ENCODE measurements at places on chromosomes 6 and 20.
A peak's percentile ranks its signal among the peaks of the same experiment; 100 is the strongest.

DNA sequence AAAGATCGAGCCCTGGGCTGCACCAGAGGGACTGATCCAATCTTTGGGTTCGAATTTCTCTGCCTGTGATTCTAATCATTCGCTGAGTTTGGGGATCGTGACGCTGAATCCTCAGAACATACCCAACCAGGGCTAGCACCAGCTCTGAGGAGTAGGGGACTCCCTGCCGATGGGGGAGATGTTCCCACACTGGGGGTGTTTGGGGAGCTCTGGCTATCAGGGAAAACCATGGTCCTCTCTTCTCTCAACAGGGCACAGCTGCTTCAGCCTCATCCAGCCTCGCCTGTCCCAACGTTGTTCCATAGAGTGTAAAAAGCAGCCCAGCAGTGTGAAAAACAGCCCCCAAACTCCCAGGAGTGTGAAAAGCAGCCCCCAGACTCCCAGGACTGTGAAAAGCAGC is 136.6 kb downstream of the ANKRD60 start:
- no peak for DNase-seq

DNA sequence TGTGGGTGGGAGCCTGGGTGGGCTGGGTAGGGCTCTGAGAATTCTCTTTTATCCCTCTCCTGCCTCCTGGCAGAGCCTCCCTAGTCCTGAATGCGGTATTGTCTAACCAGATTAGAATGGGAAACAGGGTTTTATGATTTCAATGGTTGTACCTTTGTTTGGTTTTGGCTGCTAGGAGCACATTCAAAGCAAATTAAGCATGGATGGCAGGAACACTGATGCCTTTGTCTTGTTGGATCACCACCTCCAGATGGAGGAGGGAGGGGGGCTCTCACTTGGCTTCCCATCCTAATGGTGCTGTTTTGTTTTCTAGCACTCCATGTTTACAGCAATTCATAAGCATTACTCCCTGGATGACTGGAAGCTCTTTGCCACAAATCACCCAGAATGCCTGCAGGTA is 11.6 kb downstream of the GMPR start:
- no peak for DNase-seq

DNA sequence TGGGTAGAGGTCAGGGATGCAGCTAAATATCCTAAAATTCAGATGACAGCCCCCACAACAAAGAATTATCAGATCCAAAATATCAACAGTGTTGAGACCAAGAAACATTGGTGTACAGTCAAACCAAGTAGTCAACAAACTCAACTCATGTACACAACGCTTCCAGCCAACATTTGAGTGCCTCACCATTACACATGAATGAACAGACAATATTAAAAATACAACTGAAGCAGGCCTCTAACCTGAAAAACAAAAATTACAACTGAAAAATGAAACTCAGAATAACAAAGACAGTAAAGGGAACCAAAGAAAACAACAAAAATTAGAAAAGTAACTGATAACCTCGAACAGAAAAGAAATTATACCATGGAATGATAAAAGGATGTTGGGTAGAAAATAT is 46.2 kb downstream of the HACE1 start:
- DNase-seq = no peak

GRCh38 chr20:36969051-36969450 is 17.5 kb upstream of the SAMHD1 start:
- DNase-seq = no peak

DNA sequence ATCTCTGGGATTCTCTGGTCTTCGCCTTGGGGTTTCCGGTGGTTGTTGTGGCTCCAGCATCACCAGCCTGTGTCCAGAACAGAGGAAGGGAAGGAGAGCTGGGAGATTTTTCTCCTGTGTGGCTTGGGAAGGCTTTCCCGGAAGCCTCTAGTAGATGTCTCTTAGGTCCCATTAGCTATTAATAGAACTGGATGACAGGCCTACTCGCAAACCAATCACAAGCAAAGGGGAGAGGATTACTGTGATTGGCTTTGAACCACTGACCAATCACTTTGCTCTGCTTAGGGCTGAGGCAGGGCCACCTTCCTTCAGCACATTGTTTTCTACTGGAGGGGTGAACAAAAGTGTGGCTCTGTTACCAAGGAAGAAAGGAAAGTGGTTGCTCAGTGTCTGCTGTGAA is 203.4 kb upstream of the SULF2 start:
- DNase-seq = no peak

DNA sequence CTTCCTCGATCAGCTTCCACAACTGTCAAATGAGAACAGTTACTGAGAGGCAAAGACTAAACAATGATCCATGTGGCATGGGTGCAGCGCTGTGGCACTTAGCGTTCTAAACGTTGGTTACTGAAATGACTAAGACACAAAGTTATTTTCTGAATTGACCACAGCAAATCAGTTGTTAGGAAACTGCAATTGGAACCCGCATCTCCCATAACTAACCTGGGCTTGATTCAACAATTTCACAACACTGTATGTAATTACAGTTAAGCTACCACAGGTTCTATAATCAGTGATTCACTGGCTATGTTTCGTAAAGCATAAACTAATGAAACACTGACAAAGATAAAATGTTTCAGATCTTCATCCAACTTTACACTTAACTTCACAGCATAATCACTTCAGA is 12.5 kb downstream of the WDR27 start:
- no peak for DNase-seq

DNA sequence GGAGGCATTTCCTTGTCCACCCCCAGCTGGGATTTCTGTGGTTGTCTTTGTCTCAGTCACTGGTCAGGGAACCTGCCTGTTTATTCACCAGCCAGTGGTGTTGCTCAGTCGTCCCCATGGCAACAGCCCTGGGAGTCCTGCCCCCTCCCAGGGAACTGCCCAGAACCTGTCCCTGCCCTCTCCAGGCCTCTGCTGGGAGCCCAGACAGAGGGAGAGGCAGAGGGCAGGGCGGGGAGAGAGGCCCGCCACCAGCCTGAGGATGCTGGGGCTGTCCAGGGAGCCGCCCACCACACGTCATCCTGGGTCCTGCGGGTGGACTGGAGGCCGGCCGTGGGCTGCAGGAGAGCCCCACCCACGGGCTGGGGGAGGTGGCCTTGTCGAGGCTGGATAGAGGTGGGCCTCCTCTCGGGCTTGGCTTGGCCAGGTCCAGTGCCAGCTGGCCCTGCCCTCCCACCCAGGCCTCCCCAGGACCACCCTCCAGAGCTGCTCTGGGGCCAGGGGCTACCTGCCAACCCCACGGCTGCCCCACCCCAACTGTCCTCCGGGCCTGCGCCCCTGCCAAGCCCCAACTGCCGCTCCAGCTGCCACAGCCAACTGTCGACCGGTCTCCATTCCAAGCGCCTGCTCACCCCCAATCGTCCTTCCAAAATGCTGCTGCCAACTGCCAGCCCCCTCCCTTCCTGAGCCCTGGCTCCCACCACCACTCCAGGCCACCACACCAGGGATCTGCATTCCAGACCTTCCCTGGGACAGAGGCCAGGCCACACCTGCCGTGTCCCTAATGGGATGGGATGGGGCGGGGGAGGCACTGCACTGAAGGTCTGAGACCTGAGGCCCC is 4.2 kb upstream of the ZBTB46 start:
- peak; percentile 86 for DNase-seq

DNA sequence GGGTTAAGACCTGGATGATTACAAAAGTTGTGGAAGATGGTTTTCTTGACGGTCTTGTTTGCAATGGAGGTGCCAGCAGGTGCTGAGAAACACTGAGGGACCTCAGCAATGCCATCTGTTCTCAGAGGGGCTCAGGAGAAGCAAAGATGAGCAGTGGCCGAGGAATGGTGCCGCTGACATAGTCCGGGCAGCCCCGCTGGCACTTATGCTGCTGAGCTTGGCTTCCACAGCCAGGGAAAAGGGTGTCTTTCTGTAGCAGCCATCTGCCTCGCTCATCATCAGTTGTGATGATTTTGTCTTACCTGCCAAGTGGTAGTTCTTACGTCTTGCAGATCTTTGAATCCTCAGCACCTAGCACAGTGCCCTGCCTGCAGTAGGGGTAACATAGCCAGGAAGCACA is 55.7 kb downstream of the PPP1R14C start:
- no peak for DNase-seq

DNA sequence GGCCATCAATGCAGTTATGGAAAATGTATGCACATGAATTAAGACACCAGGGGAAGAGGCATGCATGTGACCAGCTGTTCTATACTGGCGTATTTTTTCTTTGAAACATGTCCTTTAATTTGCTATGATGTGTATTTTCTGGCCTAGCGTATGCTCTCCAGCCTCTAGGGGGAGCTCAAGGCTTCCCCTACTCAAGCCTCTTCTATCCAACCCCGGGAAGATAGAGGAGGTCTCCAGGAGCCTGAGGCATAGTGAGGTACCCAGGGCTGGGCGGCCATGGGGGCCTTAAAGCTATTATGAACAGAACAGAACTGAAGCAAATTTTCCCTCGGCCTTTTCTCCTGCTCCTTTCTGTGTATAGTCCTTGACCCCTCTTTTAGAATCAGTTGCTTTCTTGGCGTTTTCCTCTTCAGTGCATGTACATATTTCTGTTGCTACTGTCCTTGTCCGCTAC is 528.9 kb downstream of the MAFB start:
- peak; percentile 18 for DNase-seq

GRCh38 chr6:95365454-95365853 is 211.9 kb upstream of the MANEA start:
- DNase-seq = no peak

DNA sequence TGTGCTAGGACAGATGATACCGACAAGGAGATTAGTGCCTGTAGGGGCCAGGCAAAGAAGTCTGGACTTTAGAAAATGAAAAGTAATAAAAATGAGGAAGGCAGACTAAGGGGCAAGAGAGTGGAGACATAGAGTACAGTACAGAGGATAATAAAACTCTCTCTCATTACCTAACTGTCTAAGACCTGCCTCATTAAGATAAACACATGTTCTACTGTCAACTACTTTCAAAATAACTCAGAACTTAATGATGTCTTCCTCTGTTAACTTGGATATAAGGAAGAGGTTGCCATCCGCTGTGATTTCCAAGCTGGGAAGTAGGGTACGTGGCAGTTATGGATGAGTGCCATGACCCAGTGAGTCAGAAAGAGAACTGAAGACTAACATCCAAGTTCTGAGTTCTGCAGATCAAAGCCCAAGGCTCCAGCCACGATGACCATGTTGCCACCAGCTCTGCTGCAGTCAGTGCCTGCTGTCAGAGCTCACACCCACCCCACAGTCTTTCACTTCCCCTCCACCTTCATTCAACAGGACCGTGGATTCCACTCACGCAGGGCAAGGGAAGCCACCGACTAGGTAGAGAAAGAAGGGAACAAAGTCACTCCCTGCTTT is 81.8 kb downstream of the KIF16B start:
- DNase-seq = no peak

- no peak for DNase-seq
Measured at GRCh38 chr6:126720304-126720703, 380.4 kb downstream of the CENPW start.

GRCh38 chr6:14799928-14800327 is 445.9 kb upstream of the JARID2 start:
- DNase-seq = no peak

DNA sequence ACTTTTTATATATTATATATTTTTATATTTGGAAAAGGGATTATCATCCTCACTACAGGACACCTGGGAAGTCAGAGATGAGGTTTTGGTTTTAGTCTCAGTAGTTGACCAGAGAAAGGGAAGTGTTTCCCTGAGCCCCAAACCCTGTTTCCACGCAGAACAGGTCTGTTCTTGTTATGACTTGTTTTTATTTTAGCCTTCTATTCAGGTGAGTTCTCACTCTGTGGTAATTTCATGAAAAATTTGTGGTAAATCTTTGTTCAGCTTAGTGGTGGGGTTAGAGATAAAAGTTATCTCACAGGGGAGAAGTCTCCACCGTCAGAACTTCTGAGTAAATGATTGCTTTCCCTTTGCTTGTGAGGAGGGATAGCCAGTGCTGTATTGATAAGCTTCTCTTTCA is 224.9 kb downstream of the FARS2 start:
- DNase-seq = no peak

- DNase-seq = peak; percentile 86
Measured at GRCh38 chr20:1118336-1119127, at the start of gene PSMF1. TSS of gene PSMF1 (plus strand) at chr20:1118602. CDS start at chr20:1118774, 172 bp downstream.

DNA sequence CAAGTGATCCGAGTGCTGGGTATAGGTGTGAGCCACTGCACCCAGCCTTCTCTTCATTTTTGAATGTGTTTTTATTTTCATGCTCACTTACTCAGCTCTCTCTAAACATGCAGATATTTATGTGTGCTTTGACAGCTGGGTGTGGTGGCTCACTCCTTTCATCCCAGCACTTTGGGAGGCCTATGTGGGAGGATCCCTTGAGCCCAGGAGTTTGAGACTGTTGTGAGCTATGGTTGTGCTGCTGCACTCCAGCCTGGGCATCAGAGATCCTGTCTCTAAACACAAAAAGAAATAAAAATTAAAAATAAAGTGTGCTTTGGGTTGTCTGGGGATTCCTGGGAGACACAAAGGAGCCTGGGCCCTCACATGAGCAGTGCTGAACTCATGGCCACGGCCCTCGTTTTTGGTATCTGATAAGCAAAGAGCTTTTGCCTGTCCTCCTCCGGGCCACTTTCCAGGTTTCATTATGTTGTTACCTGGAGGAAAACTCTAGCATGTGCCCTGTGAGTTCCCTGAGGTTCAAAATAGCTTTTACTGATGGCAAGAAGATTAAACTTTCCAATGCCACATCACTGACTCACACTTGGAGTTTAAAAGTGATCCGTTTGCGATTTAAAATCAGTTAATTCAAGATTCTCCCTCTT is 78.5 kb downstream of the CD164 start:
- no peak for DNase-seq

DNA sequence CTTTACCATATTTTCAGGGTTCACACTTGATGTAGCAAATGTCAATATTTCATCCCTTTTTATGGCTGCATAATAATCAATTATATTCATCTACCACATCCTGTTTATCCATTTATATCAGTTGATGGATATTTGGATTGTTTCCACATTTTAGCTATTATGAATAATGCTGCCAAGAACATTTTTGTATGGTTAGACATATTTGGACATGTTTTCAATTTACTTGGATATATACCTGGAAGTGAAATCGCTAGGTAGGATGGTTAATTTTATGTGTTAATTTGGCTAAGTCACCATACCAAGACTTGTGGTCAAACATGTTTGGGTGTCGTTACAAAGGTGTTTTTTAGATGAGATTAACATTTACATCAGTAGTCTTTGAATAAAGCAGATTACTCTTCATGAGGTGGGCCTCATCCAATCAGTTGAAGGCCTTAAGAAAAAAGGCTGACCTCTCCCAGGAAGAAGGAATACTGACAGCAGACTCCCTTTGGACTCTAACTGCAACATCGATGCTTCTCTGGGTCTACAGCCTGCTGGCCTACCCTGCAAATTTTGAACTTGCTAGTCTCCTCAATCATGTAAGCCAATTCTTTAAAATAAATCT is 196.5 kb downstream of the BACH2 start:
- no peak for DNase-seq

All from tibial nerve (tissue), 4 donors.